D341Med (cell line): ENCODE measurements at places on chromosomes 7 and 10.

DNA sequence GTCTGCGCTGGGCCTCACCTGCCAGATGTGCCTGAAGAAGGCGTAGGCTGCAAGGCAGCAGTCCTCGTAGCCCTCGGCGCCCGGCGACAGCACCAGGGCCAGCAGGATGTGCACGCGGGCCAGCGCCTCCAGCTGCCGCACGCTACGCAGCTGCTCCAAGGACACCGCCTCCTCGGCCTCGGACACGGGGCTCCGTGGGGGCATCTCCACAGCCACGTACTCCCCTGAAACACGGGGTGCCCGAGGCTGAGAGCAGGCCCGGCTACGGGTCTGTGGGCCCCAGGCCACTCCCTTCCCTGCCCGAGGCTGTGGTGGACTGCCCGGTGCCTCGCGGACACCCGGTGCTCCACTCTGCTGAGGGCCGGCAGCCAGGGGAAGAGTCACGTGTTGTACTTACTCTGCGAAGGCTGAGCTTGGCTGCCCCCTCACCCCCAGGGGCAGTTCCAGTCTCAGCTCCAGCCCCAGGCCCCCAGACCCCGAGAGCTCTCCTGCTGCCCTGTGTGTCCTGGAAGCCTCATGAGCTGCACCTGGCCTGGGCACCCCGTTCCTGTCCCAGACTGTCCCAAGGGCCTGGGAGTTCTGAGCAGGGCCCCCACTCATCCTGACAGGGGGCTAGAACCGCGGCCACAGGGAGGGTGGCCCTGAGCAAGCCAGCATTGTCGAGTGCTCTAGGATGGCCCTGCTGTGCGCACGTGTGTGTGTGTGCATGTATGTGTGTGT lies 62.8 kb downstream of the CFAP46 start:
- DNase-seq, result peak; percentile 22

DNA sequence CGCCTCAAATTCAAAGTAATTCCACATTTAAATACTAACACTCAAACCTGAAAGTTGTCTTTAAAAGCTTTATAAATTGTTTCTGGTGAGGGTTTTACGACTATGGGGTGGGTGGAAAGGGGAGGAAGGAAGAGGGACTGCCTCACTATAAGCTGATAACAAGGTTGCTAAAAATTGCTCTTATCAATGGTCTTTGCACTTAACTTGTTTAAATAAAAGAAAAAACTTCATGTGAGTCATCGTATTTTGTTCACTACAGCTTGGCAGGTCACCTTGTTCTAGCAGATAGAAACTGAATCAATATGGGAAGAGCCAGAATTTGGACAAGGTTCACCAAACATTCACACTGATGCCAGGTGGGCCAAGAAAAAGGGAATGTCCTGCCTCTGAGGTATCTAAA lies 129.2 kb downstream of the TES start:
- DNase-seq, result no peak

DNA sequence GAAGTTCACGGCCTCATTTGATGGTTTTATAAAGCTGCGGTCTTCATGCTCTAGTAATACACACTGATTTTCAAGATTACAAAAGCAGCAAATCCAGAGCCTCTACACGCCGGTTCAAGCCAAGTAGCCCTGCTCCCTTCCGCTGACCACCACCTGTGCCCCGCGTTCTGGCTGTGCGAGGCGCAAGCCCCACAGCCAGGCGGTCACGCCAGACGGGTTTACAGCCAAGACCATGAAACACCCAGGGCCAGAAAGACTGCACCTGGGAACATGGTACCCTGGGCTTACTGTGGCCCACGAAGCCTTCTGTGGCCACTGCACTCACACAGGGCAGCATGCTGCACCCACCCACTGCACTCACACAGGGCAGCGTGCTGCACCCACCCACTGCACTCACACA lies 33.6 kb downstream of the GPER1 start:
- DNase-seq, result no peak

DNA sequence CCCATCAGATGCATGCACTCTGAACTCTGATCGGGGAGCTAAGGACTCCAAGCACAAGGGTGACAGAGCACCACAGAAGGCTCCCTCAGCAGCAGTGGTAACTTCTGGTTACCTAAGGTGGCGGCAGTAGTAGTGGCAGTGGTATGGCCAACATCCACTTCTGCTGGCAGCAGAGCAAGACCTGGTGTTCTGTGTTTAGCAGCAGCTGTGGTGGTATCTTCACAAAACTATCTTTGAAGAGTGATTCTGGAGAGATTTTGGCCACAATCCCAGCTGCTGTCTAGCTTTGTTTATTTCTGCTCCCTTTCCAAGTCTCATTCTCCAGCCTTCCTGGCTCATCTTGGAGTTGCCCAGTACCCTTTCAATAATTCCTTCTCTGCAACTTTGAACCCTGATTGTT lies 102.4 kb upstream of the LRGUK start:
- DNase-seq, result no peak

GRCh38 chr10:18294633-18295032 lies 154.4 kb downstream of the CACNB2 start:
- DNase-seq, result no peak

DNA sequence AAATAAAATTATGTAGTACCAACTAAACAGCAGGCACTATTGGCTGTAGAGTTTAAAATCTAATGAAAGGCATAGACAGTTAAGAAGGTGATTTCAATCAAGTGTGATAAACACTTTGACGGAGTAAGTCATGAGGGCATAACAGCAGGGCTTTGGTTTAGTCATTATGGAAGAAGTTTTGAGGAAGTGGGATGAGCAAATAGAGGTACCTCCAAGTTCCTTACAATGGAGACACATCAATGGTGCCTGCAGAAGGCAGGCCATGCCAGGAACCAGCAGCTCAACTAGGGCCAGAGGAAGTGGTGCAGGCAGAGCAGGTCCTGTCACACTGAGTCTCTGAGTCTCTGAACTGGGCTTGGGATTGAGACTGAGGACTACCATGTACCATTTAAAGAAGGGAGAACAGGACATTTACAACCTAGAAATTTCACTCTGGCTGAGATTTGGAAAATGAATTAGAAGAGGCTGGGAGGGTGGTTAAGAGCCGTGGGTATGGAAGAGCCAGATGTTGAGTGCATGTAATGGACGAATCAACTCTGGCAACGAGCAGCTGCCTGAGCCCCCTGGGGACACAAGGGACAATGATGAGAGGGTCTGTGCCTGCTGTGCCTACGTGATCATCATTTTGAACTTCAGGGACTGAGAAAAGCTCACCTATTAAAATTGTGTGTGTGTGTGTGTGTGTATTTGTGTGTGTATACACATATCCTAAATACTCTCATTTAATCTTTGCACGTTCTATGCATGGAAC lies 208.7 kb upstream of the POM121L12 start:
- DNase-seq, result no peak

- no peak for DNase-seq
Observed at GRCh38 chr7:31761646-31762045, 74.6 kb downstream of the PPP1R17 start.

DNA sequence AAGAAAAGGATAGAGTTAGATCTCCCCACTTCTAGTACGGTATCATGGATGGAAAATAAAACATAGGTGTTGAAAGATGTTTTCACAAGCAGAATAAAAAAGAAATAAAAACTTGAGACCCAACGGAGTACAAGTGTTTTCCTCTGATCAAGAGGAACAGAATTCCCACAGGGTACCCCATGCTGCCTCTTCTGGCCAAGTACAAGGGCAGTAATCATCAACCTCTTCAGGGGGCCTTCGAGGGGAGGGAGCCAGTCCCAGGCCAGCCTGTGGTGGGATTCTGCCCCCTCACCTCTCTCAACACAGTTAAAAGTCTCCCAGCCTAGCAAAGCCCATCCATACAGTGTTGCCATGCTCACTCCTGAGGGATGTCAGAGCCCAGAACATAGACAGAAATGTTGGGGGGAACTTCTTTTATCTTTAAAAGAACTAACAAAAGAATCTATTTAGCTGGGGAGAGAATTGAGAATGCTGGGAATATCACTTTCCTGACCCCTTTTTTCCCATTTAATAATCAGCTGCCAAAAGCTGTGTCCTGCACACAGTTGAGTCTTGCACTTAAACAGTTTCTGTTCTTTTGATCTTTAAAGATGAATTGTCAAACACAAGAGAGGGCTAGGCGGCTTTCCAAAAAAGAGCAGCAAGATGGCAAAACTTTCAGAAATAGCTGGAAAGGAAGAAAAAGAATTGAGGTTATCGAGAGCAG lies 101.7 kb downstream of the PTN start:
- no peak for DNase-seq

GRCh38 chr10:100184840-100185239 lies 989 bp downstream of the ERLIN1 start:
- DNase-seq, result peak; percentile 30

DNA sequence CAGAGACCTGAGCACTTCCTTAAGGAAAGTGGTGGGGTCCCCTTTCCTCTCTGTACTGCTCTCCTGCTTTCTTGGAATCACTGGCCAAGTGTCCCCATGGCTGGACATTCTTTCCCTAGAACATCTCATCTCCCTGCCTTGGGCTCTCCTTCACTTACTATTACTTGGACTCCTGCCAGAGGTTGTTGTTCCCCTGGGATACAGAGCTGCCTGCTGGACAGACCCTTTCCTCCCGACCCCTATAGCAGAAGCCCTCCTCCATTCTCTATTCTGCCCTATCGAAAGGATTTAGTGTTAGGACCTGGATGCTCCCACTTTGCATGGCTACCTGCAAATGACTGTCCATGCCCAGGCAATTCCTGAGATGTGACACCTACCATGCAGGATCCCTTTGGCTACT lies 164.3 kb upstream of the PODXL start:
- no peak for DNase-seq

- peak; percentile 88 for DNase-seq
Observed at GRCh38 chr10:123154092-123154710, at the start of gene BUB3. Gene BUB3 (plus strand): TSS chr10:123154402. CDS start chr10:123154918, 516 bp downstream.

DNA sequence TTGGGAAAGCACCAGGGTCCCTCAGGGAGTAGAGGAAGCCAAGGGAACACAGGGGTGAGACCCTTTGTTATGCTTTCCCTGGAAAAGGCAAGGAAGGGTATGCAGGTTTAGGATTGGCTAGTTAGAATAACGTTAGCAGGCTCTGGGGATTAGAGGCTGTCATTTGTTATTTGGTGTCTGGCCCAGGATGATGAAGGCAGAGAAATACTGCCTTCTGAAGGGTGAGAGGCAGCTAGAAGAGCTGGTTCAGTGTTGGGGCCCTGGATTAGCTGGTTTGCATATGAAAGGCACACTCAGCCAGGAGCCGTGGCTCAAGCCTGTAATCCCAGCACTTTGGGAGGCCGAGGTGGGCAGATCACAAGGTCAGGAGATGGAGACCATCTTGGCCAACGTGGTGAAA lies 3.0 kb upstream of the PILRA start:
- DNase-seq, result no peak

GRCh38 chr7:36692456-36692855 lies 31.8 kb downstream of the AOAH start:
- no peak for DNase-seq

DNA sequence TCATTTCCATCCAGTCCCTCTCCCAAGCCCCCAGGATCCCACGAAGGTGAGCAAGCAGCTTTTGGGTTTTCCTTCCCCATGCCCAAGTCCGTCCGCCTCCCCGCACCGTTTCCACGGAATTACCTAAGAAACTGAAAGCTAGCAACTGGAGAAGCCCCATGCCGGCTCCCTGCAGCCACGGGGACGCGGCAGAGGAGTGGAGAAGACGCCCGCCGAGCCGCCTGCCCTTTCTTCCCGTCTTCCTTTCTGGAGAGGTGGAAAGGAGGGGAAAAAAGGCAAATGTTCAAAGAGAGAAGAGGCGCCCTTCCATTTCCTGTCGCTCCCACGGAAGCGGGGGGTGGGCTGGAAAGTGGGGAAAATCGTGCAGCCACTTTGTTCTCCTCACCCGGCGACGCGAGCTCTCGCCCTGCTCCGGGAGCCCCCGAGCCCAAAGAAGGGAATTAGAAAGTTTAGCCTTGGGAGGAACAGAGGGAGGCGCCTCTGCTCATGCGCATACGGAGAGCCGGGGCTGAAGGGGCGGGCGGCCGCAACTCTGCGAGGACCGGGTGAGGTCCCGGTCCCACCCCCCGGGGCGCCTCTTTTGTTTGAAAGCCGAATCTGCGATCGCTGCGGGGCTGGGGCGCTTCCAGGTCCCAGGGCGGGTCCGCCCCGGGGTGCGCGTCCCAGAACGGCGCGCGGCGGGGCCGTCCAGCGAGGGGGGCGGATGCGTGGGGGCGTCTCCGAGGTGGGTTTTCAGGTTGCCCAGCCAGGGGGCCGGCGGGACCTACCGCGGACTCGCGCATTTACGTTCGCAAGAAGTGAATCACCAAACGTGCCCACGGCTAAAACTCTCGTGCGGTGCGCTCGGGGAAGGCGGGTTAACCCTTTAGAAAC lies at the start of gene LAMB1:
Gene LAMB1, minus strand, starts transcription at position 436 of the 873 bp plus-strand sequence. Its CDS starts 276 bp downstream, at position 160.
- DNase-seq, result peak; percentile 94

DNA sequence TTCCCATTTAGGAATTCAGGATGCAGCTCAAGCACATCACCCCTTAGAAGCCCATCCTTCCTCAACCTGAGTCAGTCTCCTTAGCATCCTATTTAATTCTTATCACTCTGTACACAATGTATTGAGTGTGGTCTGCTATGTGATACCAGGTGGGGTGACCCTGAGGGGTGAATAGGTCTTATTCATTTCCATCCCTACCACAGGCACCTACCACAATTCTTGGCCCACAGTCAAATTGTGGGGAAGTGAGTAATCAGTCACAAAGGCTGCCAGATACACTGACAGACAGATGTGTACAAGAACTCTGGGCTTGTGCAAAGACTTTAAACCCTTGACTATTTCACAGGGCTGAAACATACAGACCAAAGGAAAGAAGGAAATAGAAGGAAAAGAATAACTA lies 560.5 kb downstream of the PARD3 start:
- DNase-seq, result no peak

GRCh38 chr10:92410501-92410900 lies 119.5 kb downstream of the MARCHF5 start:
- DNase-seq, result no peak

DNA sequence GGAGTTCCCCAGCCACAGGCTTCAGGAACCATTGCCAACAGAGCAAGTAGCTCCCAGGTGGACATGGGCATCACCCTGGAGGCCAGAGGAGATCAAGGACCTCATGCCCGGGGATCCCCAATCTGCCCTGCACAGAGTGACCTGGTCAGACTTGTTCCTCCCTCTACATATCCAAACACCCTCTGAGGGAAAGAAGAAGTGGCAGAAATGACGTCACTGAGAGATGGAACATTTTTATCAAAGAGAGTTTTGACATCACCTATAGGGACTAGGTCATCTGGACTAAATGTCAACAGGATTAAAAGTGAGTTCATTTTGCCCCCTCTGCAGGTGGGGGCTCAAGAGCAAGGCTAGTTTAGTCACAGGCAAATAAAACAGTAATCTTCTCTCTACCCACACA lies 273.7 kb downstream of the SKAP2 start:
- no peak for DNase-seq

- DNase-seq, result no peak
Observed at GRCh38 chr7:145005601-145006000, 169.7 kb upstream of the TPK1 start.

GRCh38 chr10:94219829-94220228 lies 142.9 kb downstream of the NOC3L start:
- DNase-seq, result no peak

- no peak for DNase-seq
Observed at GRCh38 chr10:20670579-20670978, 226.5 kb downstream of the NEBL start.
